ENCODE measurements at places on chromosomes 5 and 9.

GRCh38 chr5:57736716-57737115, 254.1 kb upstream of the ACTBL2 start:
- DNase-seq: no peak

- no peak for DNase-seq
Measured at GRCh38 chr5:82341325-82341724, 63.2 kb upstream of the RPS23 start.

DNA sequence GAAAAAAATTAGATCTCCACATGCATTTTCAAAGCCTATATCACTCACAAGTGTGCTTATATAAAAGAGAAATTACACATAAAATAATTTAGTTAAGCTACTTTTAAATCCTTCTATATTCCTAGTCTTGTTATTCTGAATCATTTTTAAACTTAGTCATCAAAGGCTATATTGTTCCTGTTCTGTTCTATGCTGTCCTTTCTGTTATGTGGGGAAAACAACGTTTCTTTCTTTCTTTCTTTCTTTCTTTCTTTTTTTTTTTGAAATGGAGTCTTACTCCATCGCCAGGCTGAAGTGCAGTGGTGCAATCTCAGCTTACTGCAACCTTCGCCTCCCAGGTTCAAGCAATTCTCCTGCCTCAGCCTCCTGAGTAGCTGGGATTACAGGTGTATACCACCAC, 389.2 kb upstream of the FTMT start:
- no peak for DNase-seq

- DNase-seq: peak; percentile 13
Measured at GRCh38 chr9:37324261-37324683, 98.2 kb upstream of the GRHPR start.

DNA sequence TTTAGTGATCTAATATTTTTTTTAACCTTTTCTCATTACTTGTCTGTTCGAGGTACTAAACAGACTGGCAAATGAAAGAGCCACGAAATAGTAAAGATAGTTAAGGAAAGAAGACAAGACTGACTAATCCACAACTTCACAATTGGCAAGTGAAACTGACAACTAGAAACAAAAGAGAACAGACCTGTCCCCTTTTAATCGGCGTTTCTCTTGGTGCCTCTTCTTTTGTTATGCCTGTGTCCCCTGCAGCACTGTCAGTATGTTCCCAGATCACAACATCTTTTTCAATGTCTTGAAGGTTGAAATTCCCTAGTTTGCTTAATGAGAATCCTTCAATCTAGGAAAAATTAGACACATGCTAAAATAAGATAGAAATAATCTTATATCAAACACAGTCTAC, 26.1 kb downstream of the TUT7 start:
- DNase-seq: no peak

GRCh38 chr5:102937894-102938293, 182.0 kb downstream of the GIN1 start:
- peak; percentile 33 for DNase-seq

- no peak for DNase-seq
Measured at GRCh38 chr9:138064547-138064946, 187.0 kb downstream of the CACNA1B start.

GRCh38 chr5:139392324-139392677, 2.6 kb upstream of the MZB1 start:
- DNase-seq: no peak

DNA sequence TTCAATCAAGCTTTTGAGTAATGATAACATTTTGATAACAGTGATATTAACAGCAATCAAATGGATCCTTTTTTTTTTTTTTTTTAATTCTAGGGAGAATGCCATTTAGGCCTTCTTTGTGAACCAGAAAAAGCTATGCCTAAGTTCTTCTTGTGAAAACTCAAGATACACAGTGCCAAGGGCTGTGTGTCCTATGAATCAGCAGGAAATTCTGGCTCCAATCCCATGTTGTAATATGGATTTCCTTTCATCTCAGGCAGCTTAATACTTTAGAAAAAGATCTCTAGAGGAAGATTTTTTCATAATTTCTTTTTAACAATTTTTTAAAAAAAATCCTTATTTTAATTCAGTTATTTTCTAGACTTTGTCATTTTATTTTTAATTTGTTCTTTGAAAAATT, 96.1 kb downstream of the NUDT12 start:
- DNase-seq: no peak

DNA sequence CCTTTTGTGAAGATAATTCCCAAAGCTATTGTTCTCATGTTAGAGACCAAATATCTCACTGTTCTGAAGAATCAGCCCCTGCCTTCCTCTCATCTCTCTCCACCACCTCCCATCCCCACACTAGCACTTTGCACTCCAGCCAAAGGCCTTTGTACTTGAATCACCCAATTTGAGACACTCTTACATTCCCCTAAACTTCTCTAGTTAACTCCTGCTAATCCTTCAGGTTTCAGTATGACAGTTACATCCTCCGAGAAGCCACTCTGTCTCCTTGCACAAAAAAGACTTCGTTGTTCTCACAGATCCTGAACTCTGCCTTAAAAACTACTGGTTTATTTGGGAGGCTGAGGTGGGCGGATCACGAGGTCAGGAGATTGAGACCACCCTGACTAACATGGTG, 227.5 kb downstream of the PIK3R1 start:
- DNase-seq: no peak

- no peak for DNase-seq
Measured at GRCh38 chr9:122866079-122866478, 37.7 kb upstream of the PDCL start.

DNA sequence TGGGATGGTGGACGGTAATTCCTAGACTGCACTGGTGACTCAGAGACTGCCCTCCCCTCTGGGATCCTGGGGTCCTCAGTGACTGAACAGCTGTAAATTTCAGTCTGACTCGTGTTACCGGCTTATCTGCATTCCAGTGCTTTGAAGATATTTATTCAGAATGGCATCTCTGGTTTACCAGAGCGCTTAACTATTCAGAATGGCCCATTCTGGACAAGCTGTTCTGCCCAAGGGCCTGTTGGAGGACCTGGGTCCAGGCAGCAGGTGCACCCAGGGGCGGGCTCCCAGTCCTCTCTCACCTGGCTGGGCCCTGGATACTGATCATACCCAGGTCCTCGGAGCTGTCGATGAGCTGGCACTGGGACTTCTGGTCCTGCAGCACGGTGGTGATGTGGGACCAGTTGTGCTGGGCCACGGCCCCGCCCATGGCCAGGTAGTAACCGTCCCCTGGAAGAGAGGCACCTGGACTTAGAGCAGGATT, 48.0 kb downstream of the SARDH start:
- no peak for DNase-seq

DNA sequence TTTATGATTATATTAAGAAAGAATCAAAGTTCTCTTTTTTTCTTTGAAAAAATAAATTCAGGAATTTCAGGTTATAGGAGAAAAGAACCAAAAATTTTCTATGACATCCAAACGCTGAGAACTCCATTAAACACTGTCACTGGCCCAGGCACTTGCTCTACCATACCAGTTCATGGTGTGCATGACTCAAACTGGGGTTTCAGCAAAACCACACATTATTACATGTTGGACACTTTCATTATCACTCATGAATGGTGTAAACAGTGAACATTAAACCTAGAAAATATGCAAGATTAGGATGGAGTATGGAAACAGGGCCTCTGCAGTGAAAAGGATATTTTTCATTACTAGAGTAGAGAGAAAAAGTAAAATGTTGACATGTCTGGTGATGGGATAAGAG, 369.9 kb upstream of the FAM174A start:
- no peak for DNase-seq

DNA sequence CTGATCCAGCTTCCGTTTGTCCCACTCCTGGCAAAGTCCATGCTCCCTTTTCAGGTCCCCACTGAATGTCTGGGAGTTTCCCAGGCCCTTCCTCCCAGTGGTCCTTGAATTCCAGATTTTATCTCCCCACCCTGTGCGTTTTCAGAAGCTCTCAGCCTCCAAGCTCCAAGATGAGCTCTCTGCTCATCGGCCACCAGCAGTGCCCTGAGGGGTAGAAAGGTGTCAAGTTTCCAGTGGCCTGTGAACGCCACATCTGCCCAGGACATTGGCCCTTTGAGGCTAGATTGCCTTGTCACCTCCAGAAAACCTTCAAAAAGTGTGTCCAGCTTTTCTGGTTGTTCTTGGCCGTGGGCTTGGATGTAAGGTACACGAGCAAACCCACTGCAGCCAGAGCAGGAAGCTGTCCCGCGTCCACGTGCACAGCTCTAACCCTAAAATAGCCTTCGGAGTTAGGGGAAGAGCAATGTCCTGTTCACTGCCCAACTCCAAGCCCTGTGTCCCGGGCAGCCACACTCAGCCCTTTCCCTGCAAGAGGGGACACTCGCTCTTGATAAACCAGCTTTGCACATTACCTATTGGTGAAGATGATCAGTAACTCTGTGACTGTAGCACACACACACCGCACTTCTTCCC, 10.9 kb upstream of the LRRC14B start:
- no peak for DNase-seq

DNA sequence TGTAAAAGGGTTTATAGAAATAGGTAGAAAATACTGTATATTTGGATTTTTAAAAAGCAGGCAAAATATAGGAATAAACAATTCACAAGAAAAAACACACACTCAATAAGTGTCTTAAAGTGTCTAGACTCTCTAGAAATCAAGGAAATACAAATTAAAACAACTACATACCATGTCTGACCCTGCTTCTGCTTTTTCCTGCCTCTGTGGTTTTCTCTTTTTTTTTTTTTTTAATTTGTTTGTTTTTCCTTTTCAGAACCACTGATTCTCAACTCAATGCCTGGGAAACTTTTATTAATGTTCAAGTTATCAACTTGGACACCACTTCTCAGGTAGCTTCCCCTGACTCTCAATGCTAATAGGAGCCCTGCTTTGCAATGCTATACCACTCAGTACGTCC, 25.5 kb upstream of the TAS2R1 start:
- no peak for DNase-seq

DNA sequence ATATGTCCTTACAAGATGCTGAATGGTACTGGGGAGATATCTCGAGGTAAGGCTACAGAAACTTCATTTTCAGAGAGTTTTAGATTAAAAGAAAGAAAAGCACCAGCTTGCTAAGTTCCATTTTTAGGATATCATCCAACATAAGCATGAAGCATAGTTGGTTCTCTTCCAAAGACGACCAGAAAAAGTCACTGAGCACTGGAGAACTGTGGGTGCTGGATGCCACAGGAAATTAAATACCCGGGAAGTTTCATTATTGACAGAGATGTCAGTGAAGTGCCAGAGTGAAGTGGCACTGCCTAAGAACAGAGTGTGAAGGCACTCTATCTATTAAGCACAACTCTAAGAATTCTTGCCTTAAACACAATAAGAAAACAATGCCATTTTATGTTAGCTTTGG, 76.8 kb downstream of the PIK3R1 start:
- no peak for DNase-seq

DNA sequence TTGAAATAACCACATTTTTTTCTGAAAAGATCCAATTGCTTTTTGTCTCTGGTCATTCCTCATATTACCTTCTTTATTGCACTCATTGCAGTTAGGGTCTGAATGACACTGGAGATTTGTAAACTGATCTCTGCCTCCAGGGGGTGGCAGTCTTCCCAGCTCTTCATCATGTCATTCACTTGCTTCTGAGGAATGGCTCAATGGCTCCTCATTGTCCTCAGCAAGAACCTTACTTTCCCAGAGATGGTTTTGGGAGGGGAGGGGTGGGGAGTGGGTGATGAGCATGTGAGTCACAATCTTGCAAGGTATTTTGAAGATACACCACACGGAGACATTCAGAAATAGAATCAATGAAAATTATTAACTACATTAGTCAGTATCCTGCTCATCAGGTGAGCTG, 159.8 kb upstream of the GAS1 start:
- DNase-seq: no peak

GRCh38 chr5:1820926-1821325, 19.7 kb downstream of the NDUFS6 start:
- DNase-seq: no peak

GRCh38 chr9:134867917-134868750, 12.5 kb upstream of the FCN2 start:
- DNase-seq: no peak

- DNase-seq: no peak
Measured at GRCh38 chr9:101832486-101832885, 94.0 kb upstream of the GRIN3A start.

GRCh38 chr5:8633259-8633658, 764.3 kb downstream of the MTRR start:
- DNase-seq: no peak

DNA sequence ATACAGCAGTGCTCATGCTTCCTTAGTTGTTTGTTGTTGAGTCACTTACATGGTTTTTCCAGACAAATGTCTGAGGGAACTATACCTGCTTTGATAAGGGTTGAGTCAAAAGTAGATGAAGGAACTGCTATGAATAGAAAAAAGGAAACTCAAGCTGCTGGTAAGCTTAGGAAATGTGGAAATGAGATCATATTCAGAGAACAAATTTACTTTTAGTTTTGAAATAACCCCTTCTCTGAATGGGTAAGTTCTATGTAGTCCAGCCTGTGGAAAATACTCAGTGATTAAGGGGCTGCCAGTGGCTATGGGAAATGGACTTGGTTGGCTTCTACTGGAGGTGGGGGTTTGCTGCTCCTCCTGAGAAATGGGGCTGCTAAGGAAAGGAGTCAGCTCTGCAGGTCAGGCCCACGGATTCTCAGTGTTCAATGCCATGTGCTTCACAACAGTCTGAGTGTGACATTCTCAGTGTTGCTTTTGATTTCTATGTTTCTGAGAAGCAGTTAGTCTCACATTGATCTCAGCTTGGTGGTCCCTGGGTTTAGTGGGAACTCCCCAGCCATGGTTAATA, 47.7 kb upstream of the GLRX start:
- DNase-seq: no peak

GRCh38 chr9:30732060-30732459, 1652.4 kb upstream of the ACO1 start:
- peak; percentile 18 for DNase-seq

DNA sequence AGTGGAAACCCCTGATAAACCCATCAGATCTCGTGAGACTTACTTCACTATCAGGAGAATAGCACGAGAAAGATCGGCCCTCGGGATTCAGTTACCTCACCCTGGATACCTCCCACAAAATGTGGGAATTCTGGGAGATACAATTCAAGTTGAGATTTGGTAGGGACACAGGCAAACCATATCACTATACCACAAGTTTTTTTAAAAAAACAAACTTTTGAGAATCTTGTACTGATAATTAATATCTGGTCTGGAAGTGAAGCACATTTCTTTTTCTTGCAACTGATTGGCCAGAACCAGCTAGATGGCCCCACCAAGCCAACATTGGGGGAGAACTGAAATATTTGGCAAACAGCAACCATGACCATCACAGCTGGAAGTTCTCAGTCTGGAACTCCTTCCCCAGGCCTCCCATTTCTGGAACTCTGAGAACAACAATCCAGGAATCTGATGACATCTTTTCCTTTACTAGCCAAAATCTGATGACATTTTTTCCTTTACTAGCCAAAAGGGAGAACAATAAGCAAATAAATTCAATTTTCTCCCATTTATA, 51.8 kb upstream of the CDKN2B start:
- DNase-seq: no peak
